ENCODE measurements at places on chromosomes 4 and X.

DNA sequence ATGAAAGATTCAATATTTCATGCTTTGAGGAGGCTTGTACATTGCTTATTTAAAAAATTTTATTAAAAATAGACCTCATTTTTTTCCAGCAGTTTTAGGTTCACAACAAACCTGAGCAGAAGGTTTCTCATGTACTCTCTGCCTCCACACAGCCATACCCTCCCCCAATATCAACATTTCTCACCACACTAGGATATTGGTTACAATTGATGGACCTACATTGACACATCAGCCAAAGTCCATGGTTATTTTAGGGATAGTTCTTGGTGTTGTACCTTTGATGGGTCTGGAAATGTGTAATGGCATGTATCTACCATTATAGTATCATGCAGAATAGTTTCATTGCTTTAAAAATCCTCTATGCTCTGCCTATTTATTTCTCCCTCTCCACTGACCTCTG, 611.0 kb downstream of the KCTD8 start:
- no peak for DNase-seq

GRCh38 chr4:13340672-13341071, 143.5 kb downstream of the RAB28 start:
- DNase-seq = no peak

DNA sequence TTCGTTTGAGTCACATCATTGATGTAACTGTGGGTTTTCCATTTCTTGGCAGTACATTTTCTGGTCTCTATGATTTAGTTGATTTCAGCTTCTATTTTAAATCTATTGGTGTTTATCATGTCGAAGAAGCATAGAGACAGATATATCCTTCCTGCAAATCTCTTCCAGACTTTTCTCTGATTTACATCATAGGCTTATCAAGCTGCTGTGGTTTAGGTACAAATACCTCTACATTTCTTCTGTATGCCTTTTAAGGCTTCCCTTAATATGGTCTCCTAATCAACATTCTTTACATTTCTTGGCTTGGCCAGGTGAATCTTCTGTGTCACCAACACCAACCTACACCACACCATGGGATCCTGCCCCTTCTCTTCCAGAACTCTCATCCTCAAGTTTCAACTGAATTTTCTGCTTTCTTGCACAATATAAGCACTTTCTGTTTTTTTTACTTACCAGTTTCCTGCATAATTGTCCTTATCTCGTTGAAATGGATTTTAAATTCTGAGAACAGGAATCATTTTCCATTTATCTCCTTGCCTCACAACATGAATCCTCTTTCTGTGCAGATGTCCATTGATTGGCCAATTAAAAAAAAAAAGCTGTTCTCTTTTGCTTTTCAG, 626.9 kb downstream of the ANKRD50 start:
- no peak for DNase-seq

DNA sequence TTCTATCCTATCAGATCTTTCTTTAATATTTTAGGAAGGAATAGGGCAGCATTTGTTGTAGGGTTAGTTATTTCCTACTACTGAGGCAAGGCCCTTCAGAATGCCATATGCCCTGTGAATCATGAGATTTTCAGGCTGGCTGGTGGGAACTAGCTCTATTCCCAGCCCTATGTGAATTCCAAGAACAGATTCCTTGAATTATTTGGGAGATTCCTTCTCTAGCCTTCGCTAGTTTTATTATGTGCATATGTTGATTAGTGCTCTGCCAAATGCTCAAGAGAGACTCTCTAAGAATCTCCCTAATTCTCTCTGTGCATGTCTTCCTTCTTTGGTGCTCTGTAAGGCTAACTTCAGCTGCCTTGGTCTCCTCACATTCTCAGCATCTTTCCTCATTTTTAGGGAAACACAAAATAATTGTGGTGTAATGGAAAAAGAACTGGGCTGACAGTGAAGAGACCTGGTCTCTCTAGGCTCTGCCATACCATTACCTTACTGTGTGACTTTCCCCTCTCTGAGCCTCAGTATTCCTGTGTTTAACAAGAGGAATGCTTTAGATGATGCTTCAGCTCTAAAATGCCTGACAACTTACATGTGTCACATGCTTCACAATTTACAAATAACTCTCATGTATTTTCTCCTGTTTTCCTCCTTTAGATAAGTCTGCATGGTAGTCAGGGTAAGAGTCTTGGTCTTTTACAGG, 79.7 kb downstream of the VMA21 start:
- DNase-seq = no peak

DNA sequence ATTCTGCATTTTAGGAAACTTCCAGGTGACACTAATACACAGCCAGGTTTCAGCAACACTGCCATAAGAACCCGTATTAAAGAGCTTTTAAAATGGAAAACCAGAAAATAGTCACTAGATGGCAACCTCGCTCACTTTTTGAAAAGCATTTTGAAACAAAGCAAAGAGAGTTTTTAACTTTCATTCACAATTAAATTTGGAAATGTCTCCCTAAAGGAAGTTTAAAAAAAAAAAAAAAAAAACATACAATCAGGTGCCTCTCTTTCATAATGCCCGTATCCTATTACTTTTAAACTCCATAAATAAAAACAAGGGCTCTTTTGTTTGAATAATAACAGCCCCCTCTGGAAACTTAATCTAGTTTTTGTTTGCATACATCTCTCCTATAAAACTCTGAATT, 20.3 kb downstream of the MEPE start:
- no peak for DNase-seq

DNA sequence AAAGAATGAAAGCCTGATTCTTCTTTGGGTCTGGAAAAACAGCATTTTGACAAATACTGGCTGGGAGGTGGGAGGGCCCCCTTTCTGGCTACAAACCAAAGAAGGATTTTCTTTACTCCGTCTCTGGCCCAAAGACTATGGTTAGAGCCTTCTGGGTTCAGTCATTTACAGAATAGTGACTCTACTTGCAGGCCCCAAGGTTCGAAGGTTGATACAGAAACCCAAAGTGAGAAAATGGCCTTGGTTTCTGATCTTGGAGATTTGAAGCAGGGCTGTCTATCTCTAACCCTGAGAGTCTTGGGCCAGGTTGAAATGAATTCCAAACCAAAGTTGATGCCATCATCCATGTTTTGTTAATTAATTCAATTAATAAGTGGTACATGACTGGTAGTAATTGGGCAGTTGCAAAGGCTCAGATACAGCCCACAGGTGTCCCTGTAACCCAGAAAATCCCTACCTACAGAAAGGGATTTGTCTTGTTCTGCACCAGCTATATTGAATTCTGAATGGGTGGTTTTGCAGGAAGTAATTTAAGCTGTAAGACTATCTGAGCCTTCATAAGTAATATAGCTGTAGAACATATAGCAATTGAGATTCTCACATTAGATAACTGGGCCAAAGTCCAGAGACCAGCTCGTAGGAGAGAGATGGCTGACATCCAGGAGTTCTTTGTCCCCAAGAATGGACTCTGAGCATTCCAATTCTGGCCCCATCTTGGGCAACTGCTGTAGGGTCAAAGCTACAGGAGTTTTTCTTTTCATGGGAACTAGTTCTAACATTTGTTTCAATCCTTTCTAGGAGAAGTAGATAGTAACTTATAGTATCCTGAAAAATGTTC, 34.5 kb downstream of the CHRNA9 start:
- DNase-seq = no peak
